Tibial artery (tissue), 4 donors: ENCODE measurements at places on chromosomes 11 and 22.

- no peak for DNase-seq
These were observed 466.5 kb downstream of the MIAT start for GRCh38 chr22:27123880-27124279.

GRCh38 chr11:63583357-63583677 is 20.1 kb upstream of the PLAAT2 start:
- DNase-seq, result no peak

DNA sequence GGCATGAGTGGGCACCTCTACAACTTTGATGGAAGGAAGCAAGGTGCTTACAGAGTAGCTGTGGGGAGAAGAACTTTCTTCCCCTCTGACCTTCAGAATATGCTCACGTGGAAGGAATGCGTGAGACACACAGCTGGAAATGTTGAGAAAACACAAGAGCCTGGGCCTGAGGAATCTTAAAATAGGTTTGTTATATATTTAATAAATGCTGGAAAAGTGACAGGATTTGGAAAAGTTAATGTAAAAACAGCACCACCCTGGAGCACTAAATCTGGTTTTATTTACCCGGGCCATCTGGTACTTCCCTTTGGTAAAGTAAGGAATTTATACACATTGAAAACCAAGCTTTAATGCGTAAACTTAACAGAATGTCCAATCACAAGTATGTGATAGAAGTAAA is 14.0 kb upstream of the AMPD3 start:
- no peak for DNase-seq

DNA sequence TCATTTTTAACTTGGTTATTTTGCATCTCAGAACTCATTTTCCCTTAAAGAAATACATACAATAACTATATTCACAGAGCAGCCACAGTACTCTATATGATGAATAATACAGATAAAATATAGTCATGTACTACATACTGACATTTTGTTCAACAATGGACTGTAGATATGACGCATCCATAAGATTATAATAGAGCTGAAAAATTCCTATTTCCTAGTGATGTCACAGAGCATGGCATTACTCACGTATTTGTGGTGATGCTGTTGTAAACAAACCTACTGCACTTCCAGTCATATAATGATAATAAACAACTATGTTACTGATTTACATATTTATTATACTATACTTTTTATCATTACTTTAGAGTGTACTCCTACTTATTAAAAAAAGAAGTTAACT is 38.7 kb downstream of the NARS2 start:
- no peak for DNase-seq

- no peak for DNase-seq
These were observed 313.7 kb upstream of the CADM1 start for GRCh38 chr11:115817844-115818468.

GRCh38 chr22:33706100-33706499 is 214.2 kb downstream of the LARGE1 start:
- no peak for DNase-seq

- no peak for DNase-seq
These were observed 1.1 kb upstream of the CD6 start for GRCh38 chr11:60970369-60970774.

DNA sequence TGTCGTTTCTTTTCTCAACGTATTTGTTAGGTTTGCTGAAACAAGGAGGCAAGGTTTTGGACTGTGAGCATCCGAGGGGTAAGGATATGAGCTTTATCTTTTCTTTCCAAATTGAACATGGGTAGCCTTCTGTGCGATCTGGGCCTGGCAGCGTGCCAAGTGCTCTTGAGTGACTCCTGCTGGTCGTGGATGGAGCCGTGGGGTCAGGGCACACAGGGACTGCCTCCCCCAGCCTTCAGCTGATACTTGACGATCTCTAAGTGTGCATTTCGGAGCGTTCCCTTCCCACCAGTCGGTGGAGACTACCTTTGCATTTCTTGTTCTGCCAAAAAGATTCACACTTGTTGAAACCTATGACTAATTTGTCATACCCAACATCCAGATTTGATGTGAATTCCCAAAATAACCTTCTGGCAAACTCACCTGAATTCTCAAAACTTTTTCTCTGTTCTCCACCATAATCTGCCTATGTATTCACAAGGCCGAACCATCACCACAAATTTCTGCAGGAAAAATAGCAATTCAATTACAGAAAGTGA is 40.1 kb upstream of the CLMP start:
- DNase-seq, result no peak

GRCh38 chr11:70695086-70695960 is 297.0 kb downstream of the CTTN start:
- no peak for DNase-seq

DNA sequence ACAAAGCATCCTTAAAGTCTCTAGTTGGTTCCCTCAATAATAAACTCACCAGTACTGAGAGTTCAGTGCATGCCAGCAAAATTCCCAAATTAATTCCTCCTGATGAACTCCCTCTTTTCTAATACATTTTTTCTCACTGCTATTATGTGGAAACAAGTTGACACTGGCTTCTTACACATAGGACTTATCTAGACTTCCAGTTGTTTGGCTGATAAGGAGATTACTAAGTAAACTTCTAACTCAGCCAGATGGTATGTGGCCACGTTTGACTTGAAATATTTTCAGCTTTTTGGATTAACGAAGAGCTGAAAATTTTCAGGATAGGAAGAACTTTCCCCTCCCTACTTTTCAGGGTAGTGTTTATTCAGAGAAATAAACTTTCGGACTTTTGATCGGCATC is 1154.2 kb upstream of the TENM4 start:
- no peak for DNase-seq

GRCh38 chr11:113895367-113896155 is 9.0 kb upstream of the HTR3B start:
- DNase-seq, result no peak

GRCh38 chr11:26916805-26917204 is 77.1 kb upstream of the FIBIN start:
- DNase-seq, result no peak

DNA sequence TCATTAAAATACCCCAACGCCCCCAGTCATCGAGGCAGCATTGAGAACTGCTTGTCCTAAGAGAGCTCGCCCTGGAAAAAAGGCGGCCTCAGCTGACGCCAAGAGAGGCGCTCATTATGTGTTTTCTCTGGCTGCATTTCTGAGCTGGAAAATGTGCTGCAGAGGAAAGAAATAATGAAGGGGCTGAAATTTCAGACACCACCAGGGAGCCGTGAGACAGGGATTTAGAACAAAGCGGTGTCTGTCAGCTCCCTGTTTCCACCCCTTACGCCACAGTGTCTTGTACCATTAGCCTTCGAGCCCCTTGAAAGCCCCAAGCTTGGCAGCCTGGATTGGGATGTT is 14.4 kb downstream of the USH1C start:
- DNase-seq, result no peak

DNA sequence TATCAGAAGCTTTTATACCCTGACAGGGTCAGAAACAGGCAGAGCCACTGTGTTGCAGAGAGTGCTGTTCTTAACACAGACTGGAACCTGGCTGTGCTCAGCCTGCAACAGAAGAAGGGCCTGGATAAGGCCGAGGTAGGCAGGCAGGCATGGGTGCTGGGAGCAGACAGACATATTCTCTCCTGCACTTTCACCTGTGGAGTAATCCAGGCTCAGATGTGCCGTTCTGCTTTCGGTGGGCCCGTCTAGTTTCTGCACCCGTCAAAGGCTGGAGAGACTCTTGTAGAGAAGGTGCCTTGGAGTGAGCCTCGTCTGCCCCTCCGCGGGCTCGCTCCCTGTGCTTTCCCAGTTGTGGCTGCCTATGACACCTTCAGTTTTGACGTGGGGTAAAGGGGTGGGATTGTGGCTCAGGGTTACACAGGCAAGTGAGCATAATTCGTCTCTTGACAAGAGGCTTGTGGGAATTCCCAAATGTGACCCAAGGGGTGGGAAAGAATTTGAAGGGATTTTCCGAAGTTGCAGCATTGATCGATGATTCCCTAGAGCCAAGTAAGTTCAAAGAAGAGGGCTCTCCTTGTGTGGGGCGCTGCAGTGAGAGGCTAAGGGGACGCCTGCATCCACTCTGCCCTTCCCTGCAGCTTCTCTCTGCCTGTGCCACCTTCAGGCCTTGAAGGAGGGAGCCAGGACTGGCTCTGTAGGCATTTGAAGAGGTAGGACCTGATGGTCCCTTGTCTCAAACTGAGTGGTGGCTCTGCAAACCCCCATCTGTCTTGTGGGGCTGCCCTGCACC is 16.2 kb upstream of the ST3GAL4 start:
- DNase-seq, result no peak

- no peak for DNase-seq
These were observed 71.8 kb downstream of the XRRA1 start for GRCh38 chr11:74877132-74877531.

DNA sequence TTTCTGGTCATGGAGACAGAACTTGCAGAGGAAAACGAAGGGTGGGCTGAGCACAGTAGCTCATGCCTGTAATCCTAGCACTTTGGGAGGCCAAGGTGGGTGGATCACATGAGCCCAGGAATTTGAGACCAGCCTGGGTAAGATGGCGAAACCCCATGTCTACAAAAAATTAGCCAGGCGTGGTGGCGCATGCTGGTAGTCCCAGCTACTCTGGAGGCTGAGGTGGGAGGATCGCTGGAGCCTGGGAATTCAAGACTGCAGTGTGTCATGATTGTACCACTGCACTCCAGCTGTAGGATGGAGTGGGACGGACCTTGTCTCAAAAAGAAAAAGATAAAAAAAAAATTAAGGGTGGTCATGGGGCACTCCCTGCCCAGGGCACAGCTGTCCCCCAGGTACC is 5.9 kb downstream of the SERPINH1 start:
- DNase-seq, result no peak

- peak; percentile 51 for DNase-seq
These were observed 3.3 kb upstream of the BCL9L start for GRCh38 chr11:118928870-118929500.

DNA sequence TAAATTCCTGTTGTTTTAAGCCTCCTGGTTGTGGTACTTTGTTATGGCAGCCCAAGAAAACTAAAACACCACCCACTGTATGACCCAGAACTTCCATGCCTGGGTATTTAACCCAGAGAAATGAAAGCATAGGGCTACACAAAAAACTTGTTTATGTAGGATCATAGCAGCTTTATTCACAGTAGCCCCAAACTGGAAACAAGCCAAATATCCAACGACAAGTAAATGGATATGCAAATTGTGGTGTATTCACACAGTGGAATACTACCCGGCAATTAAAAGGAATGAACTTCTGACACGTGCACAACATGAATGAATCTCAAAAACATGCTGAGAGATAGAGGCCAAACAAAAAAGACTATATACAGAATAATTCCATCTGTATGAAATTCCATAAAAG is 62.2 kb upstream of the NAV2 start:
- no peak for DNase-seq

DNA sequence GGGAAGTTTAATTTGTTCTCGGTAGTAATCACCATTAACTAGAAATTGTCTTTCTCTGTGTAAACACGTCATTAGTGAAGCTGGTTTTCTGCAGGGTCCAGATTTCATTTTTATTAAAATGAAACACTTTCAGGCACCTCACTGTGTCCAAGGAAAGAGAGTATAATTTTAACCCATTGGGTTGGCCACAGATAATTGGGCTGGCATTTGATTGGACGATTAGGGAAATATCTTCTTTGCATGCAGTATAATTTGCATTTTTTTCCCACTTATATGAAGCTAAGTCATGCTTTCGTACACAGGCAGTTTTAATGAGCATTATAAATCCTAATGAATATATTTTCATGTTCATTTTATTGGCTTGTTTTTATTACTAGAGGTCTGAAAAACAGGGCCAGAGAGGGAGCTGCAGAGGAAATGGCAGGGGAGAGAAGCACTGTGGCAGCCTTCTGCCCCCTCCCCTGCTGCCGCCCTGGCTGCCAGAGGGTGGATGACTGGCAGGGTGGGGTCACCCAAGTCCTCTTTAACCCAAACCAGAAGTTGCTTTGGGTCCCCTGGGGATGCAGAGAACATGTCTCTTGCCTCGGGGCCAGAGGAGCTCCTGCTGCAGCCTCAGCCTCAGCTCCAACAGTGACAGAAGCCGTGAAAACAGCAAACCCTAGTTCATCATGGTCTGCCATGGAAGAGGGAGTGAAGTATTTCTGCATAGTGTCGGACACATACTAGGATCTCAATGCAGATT is 93.9 kb downstream of the PKNOX2 start:
- no peak for DNase-seq

DNA sequence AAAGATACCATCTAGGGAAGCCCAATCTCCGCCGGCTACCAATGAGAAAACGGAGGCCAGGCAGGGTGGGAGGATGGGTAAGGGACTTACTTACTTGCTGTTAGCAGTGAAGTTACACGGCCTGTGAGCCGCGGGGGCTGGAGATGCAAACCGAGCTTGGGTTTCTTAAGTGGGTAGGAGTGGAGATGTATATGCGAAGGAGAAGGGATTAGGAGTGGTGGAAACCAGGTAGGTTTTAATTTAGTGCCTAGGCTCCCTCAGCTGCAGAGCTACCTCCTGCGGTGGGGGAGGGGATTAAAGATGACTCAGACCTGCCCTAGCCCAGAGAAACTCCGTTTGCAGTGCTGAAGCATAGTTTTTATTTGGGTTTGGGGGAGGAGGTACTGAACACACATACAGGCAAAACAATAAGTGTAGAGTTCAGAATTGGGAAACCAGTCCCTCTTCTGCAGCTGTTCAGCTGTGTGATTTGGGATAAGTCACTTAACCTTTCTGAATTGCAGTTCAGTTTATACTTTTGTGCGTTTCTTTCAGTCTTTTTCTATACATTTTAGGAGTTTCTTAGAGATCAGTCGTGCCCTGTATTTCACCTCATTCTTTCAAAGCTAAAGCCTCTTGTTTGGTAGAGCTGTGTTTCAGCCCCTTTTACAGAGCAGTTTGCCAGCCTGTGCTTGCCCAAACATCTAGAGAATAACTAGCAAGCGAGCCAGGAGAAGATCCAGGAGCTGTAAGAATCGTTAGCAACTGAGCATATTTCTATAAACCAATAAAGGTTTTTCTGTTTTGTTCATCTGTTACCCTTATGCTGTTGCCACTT is 596 bp upstream of the TNRC6B start:
- peak; percentile 35 for DNase-seq

DNA sequence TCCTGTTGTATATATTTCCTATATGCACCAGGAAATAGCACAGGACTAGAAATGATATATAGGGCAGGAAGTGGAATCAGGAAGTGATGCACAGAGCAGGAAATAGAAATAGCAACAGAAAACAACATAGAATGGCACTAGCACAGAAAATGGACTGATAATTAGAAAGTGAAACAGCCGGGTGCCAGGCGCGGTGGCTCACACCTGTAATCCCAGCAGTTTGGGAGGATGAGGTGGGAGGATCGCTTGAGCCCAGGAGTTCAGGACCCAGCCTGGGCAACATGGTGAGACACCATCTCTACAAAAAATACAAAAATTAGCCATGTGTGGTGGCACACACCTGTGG is 10.0 kb upstream of the RELT start:
- DNase-seq, result no peak

DNA sequence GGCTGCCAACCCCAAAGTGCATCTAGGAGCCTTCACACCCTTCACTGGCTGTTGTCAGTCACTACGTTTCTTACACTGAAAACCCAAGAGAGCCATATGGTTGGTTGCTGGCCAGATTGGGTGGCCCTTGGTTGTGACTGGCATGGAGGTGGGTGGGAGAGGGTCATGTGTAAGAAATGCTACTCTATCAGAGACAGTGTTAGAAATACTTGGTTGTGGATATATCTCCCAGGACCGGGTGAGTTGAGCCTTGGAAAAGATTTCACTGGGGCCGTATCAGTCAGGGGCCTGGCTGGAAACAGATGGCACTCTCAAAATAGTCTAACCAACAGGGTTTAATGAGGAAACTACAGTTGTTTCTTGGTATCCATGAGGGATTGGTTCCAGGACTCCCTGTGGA is 15.2 kb downstream of the ENDOD1 start:
- DNase-seq, result no peak

- no peak for DNase-seq
These were observed 1.1 kb upstream of the CNTN5 start for GRCh38 chr11:99019696-99020095.

GRCh38 chr11:55732936-55733335 is 40.3 kb upstream of the OR5D13 start:
- no peak for DNase-seq
